ENCODE measurements at places on chromosomes 7 and 10.

DNA sequence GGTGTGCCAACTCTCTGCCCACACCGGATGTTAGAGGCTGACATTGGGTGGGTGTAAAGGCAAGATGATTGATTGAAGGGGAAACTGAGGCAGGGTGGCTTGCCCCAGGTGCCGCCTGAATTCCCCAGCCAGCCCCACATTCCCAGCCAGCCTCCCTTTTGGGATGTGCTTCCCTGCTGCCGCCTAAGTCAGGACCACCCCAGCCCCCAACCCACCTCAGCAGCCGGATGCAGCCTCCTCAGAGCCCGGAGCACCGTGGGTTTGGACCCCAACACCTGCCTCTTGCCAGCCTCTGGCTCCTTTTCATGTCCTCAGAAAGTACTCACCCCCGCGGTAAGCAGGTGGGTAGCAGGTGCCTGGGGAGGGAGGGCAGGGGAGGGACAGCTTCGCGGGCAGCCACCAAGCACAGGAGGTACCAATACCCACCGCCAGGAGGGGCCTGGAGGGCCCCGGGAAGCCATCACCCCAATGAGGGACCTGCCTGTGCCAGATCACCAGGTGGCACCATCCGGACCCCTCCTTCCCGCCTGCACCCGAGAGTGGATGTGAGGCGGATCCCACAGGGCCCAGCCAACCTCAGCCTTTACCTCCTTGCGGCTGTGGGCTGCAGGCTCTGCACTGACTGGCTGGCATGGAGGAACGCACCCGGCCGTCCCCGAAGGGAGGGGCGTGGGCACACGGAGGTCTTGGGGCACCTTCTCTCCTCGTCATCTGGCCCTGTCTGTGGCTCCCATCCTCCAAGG lies 60.5 kb downstream of the PWWP2B start:
- no peak for DNase-seq

GRCh38 chr7:143183024-143183423 lies at the start of gene TAS2R39:
TSS of gene TAS2R39 (plus strand) at chr7:143183419. CDS start at chr7:143183419, 0 bp downstream.
- DNase-seq: no peak

DNA sequence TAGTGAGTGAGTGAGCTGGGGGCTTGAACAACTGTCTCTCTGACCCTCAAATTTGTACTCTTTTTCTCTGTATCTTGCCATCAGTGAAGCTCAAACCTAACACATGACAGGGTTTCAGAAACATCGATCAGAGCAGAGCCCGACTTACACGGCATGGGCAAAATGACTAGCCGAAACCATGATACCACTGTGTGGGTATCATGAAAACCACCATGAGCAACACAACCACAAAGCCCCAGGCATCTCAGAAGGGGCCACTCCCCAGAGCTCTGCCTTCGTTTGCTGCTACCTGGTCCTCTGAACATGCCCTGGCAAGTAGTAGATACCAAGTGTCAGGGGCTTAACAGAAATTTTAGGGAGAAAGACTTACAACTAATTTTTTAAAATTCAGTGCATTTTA lies 308.5 kb downstream of the WDR11 start:
- no peak for DNase-seq

- no peak for DNase-seq
Measured at GRCh38 chr10:77162697-77163096, 474.9 kb downstream of the KCNMA1 start.

- DNase-seq: no peak
Measured at GRCh38 chr7:155724327-155725005, 80.0 kb downstream of the RBM33 start.

- peak; percentile 64 for DNase-seq
Measured at GRCh38 chr7:150898475-150899011, 46.2 kb downstream of the AOC1 start.

DNA sequence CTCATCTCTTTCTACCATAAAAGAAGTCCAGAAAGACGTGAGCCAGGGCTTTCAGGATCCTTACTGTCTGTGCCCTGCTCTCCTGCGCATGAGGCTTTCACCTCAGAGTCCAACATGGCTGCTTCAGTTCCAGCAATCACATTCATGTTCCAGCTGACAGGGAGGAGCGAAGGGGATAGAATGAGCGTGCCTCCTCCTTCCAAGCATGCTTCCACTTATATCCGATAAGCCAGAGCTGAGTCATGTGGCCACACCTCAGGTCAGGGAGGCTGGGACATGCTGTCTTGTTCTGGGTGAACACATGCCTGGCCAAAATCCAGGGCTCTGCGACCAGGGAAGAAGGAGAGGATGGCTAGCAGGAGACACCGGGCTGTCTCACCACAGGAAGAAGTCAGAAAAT lies 248.2 kb downstream of the SKAP2 start:
- DNase-seq: no peak

- DNase-seq: no peak
Measured at GRCh38 chr7:130961128-130961601, 227.2 kb upstream of the KLF14 start.

- DNase-seq: no peak
Measured at GRCh38 chr10:23294638-23295247, 49.9 kb downstream of the C10orf67 start.

DNA sequence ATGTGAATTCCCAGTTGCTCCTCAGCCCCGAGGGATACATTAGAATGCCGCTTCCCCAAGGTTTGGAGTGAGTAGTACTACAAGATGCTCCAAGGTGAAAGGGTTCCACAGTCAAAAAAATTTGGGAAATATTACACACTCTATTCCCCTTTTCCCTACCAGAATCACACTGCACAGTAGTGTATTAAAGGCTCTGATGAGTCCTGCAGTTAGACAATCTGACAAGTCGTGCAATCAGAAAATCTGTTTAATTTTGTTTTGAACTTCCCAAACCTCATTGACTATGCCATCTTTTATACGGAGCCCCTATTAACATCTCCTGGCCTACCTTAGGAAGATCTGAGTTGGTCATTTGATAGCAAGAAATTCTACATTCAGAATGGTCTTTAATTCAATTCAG lies 13.6 kb upstream of the UCMA start:
- no peak for DNase-seq

DNA sequence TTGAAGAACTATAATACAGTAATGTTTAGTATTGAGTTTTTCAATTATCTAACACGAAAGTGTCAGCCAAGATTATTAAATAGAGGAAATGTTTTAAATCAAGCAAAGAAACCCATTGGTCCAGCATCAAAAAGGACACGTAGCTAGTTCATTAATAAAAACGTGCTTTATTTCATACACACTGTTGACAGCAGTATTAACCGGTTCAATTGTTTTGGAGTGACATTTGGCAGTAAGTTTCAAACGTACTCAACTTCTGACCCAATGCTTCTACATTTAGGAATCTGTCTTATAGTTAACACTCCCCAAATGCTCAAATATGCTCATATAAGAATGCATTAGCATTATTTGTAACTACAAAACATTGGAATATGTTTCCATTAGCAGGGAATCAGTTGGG lies 41.3 kb downstream of the SLC16A12 start:
- DNase-seq: no peak

GRCh38 chr10:53846809-53847208 lies 954.2 kb downstream of the PCDH15 start:
- DNase-seq: no peak

- DNase-seq: peak; percentile 24
Measured at GRCh38 chr7:73870041-73870492, 9.1 kb downstream of the TMEM270 start.

- no peak for DNase-seq
Measured at GRCh38 chr10:132383751-132384196, 13.2 kb upstream of the PWWP2B start.

GRCh38 chr10:98301664-98302319 lies 33.8 kb upstream of the LOXL4 start:
- no peak for DNase-seq

DNA sequence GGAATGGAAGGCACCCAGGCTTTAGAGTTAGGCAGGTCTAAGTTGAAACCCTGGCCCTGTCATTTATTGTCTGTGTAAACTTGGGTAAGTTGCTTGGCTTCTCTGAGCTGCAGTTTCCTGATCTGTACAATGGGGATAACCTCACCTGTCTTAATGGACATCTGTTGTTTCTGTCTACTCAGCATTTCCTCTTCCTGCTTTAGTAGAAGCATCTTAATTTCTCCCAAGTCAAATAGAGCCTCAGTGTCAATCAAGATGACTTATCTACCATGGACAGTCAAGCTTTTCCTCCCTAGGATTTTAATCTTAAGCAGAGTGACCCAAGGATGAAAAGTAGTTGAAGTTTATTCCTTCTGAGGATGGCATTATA lies 119.7 kb downstream of the FZD1 start:
- DNase-seq: no peak

GRCh38 chr10:63554657-63555056 lies 33.5 kb downstream of the REEP3 start:
- no peak for DNase-seq

- no peak for DNase-seq
Measured at GRCh38 chr10:104089621-104090020, 3.9 kb upstream of the COL17A1 start.

GRCh38 chr10:92844746-92845145 lies 3.6 kb upstream of the EXOC6 start:
- no peak for DNase-seq

DNA sequence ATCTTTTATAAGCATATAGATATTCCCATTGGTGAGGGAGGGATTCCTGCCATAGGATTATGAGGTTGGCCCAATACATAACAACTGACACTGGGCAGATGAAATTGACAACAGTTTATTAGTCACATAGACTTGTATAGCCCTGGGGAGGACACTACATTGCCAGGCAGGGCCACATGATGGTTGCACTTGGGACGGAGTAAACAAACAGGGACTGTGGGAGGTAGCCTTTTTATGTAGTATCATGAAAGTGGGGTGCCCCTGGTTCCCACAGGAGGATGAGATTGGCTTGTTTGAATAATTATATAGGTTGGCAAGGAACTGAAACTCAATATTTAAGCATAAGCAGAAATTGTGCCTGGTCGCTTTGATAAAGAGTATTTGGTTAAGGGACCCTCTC lies 23.5 kb downstream of the TRIM24 start:
- no peak for DNase-seq

DNA sequence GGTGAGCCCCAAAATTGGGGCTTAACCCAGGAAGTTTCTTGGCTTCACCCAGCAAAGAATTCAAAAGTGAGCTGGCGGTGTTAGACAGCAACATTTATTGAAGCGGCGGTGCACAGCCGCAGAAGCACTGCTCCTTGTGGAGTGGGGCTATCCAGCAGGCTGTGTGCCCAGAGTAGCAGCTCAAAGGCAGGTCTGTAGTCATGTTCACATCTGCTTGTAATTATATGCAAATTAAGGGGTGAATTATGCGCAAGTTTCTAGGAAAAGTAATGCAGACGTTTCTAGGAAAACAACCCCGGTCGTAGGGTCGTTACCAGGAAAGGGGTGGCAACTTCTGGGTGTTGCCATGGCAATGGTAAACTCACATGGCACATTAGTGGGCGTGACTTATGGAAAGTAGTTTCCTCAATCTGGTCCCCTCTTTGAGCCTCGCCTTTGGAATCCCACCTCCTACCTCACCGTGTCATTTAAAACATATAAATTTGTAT lies 13.7 kb upstream of the KBTBD2 start:
- DNase-seq: peak; percentile 90

DNA sequence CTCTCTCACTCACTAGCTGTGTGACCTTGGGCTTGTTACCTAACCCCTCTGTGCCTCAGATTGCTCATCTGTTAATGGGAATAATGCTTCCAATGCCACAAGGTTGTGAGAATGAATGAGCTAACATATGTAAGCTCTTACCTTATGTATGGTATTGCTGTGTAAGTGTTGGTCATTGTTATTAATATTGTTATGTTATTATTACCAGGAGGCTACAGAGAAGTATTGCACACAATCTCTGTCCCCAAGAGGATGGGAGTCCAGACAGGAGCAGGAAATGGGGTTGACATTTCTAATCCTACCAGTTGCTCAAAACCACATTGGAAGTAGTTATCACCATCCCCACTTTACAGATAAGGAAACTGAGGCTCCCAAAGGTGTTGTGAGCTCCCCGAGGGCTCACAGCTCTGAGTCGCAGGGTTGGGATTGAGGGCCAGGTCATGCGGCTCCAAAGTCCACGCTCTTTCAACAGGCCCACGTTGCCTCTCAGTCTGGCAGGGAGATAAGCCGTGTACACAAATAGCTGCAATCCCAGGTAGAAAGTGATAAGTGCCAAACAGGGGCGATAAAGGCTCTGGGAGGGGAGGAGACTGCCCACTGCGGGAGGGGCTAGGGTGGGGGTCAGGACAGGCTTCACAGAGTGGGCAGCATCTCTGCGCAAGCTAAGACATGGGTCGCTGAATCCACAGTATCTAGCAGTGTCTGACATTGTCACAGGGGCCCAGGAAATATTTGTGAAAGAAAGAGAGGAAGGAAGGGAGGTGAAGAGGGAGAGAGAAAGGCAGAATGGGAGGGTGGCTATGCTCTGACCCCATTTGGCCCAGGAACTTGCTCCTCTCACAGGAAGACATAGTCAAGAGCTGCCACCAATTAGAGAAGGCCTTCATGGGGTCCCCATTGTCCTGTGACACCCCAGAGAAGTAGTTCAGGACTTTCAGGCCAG lies 9.6 kb upstream of the ZMIZ1 start:
- DNase-seq: no peak

DNA sequence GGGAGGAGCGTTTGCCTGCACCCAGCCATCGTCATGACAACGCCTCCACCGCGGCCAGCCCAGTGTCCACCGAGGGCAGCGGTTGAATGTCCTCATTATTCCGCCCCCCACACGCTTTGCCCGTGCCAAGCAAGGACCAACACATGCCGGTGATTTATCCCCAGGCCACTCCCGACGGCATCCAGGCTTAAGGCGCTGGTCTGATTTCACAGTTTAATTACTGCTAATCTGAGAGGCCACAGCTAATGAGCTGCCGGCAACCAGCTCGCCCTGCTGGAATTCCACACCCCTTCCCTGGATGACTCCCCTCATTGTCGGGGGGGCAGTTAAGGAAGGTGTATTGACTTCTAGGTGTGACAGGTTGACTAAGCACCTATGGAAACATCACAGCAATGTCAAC lies 432.3 kb downstream of the DNAJB6 start:
- no peak for DNase-seq

- no peak for DNase-seq
Measured at GRCh38 chr7:44796034-44796503, 412 bp upstream of the PPIA start.

DNA sequence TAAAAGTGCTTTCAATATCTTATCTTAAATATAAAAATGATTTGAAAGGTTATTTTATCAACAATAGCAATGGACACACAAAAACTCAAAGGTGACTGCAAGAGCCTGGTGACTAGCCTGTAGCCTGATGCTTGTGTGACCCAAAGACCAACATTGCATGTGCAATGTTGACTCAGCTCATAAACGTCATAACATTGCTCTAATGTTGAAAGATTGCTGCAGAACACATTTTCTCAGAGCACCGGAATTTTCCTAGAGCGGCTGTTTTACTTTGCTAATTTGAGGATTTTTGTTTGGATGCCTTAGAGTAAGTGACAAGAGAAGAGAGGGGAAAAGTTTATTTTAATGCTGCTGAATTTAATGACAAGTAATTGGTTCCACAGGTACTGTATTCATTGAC lies 107.1 kb downstream of the RAB18 start:
- no peak for DNase-seq

Data from hindlimb muscle (tissue), 1 donor.